ENCODE measurements at places on chromosomes 4 and X. TPM values are rescaled to one million over a fixed set of nuclear protein-coding genes. Genes with fewer than 3 reads are reported as not detected.

Gene LRIT3
- total RNA-seq, result under 0.01 TPM

Gene SMR3B
- total RNA-seq, result not detected

Gene GPR82
- not detected for total RNA-seq

Gene UNC5C
- 3.9 TPM for total RNA-seq

Gene MAPK10
- 8.0 TPM for total RNA-seq

Gene TMPRSS11B
- total RNA-seq, result not detected

Gene ANKRD50
- 21.3 TPM for total RNA-seq

GRCh38 chr4:71694961-71695360 lies 88.9 kb downstream of the GC start:
- no peak for DNase-seq

- peak; percentile 10 for DNase-seq
Measured at GRCh38 chr4:54937501-54937900, 187.9 kb downstream of the KDR start.

- no peak for DNase-seq
Measured at GRCh38 chr4:84965553-84966381, 723 bp downstream of the WDFY3 start.

- peak; percentile 47 for DNase-seq
Measured at GRCh38 chr4:21879187-21879586, 69.4 kb downstream of the KCNIP4 start.

Gene DHX15
- total RNA-seq, result 105 TPM

- peak; percentile 39 for DNase-seq
Measured at GRCh38 chrX:85004255-85004654, 578 bp downstream of the APOOL start.

DNA sequence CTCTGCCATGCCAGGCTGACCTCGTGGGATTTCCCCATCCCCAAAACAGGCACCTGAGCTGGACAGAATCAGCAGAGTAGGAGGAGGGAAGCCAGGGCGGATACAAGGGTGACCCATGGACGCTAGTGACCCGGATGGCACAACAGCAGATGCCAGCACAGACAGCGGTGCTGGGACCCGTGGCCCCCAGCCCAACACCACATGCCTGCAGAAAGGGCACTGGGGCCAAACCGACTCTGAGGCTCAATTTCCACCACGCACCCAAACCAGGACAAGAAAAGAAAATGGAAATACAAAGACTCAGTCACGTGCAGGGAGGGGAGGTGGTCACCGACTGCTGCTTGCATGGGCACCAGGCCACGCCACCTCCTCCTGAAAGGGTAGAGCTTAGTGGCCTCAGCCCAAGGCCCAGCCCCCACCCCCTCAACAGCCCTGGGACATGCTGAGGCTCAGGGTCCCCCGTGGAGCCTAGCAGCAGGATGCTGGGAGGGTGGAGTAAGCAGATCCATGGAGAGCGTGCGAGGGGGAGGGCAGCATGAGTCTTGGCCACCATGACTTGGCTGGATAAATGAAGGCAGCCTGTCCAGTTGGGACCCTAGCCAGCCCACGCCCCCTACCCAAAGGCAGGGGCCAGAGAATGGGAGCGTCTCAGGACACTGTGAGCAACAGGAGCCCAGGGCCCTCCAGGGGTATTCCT lies 47.7 kb downstream of the C4orf50 start:
- DNase-seq, result no peak

DNA sequence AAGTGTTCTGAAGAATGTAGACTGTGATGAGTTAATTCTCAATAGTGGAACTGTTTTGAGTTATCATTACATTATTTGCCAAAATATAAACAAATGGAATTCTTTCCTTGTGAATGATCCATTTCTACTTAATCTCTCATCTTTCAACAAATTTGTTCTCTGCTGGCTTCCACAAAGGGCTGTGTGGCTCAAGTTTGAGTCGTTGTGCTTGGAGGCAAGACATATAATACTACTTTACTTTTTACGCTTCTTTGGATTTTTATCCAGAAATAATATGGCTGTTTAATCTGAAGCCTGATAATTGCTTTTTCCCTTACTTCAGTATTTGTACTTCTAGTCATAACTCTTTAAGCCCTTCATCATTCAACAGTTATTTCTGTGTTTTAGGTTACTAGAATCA lies 169.5 kb downstream of the ARHGAP10 start:
- DNase-seq, result peak; percentile 11

DNA sequence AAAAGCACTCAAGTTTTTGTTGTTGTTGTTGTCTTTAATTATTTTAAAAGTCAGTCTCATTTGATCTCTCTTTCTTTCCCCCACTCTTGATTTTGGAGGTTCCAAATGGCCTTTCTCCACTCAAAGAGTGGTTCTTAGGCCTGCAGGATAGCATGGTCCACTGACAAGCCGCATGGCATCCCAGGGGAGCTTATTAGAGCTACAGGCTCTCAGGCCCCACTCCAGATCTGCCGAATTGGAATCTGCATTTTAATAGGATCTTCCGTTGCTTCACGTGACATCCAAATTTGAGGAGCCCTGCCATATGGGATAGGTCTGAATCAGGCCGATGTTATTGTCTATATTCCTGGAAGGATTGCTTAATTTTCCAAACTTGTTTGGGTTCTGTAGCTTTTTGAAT lies 72.1 kb downstream of the CPE start:
- no peak for DNase-seq

Gene FGF2
- total RNA-seq, result 57.8 TPM

Gene GUCY1A1
- total RNA-seq, result 23.4 TPM

GRCh38 chrX:45143455-45143854 lies 57.2 kb downstream of the DIPK2B start:
- no peak for DNase-seq

Gene FMR1NB
- total RNA-seq, result not detected

- DNase-seq, result no peak
Measured at GRCh38 chr4:116847616-116848015, 237.8 kb downstream of the TRAM1L1 start.

Gene GPR34
- not detected for total RNA-seq

Gene SPATA4
- total RNA-seq, result 0.66 TPM

Gene FRMD7
- 0.26 TPM for total RNA-seq

DNA sequence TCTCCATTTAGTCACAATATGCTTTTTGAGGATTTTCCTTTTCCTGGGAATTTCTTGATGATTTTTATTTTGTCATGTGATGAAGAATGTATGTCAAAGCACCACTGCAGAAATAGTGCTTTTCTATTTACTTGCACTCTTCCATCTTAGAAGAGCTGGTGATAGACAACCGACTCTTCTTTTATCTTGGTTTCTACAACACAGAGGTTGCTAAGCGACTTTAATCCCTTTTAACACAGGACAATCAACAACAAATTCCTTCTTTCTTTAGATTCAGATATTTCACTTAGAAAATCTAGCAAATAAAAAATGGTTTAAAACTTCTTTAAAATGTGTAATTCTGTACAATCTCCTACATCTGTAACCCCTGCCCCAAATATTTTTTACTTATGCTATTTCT lies 34.6 kb downstream of the TET2 start:
- no peak for DNase-seq

- no peak for DNase-seq
Measured at GRCh38 chr4:8840006-8840793, 31.4 kb downstream of the HMX1 start.

Gene SPIN2A
- 0.50 TPM for total RNA-seq

Gene GAB1
- 10.6 TPM for total RNA-seq

- DNase-seq, result no peak
Measured at GRCh38 chrX:127276326-127276725, 456.8 kb downstream of the PRR32 start.

- peak; percentile 37 for DNase-seq
Measured at GRCh38 chr4:42673082-42673425, 16.1 kb upstream of the ATP8A1 start.

GRCh38 chr4:36328130-36328529 lies 46.7 kb downstream of the DTHD1 start:
- DNase-seq, result no peak

DNA sequence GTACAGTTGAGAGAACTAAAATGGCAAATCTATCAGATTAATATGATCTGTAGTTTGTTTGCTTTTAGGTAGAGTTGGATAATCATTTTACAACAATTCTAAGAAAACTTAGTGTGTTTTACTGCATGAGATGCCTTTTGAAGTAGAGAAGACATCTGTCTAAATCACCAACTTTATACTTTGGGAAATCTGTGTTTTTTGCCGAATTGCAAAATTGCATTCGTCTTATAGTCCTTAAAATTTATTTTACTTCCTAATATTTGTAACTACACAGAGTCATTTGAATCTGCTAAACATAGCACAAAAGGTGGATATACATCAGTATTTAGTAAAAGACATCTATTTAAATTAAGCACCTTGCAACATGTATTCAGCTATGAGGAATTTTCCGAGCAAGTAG lies 100.0 kb downstream of the CCSER1 start:
- no peak for DNase-seq

DNA sequence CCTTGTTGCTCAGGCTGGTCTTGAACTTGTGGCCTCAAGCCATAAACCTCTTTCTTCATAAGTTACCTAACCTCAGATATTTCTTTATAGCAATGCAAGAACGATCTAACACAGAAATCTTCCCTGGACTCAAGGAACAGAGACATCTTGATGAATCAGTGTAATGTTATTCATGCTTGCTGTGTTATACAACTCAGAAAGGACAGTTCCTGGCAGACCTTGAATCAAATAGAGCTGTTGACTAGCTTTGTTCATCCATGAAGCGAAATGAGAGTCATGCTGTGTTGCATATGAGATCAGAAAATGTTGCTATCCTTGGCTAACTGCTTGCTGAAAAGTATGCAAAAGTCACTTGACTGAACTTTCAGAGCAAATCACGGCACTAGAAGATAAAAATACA lies 72.6 kb upstream of the ARHGAP24 start:
- DNase-seq, result peak; percentile 47

GRCh38 chr4:153788051-153788412 lies 851 bp downstream of the SFRP2 start:
- no peak for DNase-seq

Gene FDCSP
- total RNA-seq, result not detected

Gene IL2
- total RNA-seq, result not detected

GRCh38 chr4:140103676-140104075 lies 50.3 kb downstream of the MAML3 start:
- DNase-seq, result peak; percentile 64

- no peak for DNase-seq
Measured at GRCh38 chrX:39388730-39389129, 587.5 kb downstream of the MID1IP1 start.

DNA sequence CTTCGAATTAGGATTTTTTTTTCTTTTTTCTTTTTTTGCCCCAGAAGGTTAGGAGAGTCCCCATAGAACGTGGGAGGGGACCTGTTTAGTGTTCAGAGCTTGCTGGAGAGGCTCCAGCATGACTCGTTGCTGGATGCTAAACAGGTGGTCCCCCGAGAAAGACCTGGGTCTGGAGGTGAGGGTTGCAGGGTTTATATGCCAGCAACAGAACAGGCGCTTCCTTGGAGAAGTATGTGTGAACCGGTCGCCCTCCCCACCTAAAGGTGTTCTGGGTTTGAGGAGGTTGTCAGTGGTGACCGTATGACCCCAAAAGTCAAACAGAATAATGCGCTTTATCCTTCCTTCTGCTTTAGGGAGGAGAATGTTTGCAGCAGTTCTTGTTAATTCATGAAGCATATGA lies 52.1 kb upstream of the SHOX start:
- DNase-seq, result no peak

- no peak for DNase-seq
Measured at GRCh38 chrX:45632506-45632905, 431.8 kb upstream of the DIPK2B start.

Gene TEC
- 1.5 TPM for total RNA-seq

- DNase-seq, result no peak
Measured at GRCh38 chrX:11364835-11365234, 71.6 kb downstream of the AMELX start.

Gene NSG1
- total RNA-seq, result under 0.01 TPM

DNA sequence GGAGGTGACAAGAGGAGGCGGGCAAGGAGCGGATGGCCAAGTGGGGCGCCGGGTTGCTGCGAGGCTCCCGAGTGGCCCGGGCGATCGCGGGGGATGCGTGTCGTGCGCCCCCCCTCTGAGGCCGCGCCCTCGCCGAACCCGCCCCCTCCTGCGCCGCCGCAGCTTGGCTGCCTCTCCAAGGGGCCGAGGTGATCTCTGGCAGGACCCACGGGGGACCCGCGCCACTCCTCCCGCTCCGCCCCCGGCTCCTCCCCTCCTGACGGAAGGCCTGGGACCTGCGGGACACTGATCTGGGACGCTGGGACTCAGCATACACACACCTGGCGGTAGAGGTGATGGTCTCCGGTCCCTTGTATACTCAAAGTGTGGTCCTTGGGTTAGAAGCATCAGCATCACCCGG lies 21.9 kb upstream of the FAM47C start:
- DNase-seq, result no peak

Gene SPANXN5
- not detected for total RNA-seq

Gene EDA
- total RNA-seq, result 0.26 TPM

Gene TAF7L
- 0.33 TPM for total RNA-seq

- DNase-seq, result no peak
Measured at GRCh38 chrX:1106478-1107210, 105.8 kb downstream of the CRLF2 start.

- peak; percentile 75 for DNase-seq
Measured at GRCh38 chr4:54227256-54228055, 1.6 kb upstream of the PDGFRA start.

Gene MMRN1
- under 0.01 TPM for total RNA-seq

DNA sequence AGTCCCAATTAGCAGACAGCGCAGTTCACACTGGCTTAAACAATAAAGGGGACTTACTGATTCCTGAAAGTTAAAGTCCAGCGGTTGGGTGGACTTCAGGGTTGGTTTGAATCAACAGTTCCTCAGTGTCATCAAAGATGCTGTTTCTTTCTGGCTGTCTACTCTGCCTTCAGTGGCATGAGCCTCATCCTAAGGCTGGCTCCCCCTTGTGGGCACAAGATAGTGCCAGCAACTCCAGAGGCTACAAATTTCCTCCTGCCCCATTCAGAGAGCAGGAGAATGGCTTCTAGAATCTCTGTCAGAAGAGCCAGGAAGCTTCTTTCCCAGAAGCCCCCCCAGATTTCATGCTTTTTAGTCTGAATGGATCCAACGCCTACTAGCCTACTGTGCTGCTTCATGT lies 82.4 kb upstream of the MTM1 start:
- DNase-seq, result peak; percentile 36

Gene NMU
- not detected for total RNA-seq

- DNase-seq, result no peak
Measured at GRCh38 chr4:104493081-104493831, 1.4 kb downstream of the CXXC4 start.

DNA sequence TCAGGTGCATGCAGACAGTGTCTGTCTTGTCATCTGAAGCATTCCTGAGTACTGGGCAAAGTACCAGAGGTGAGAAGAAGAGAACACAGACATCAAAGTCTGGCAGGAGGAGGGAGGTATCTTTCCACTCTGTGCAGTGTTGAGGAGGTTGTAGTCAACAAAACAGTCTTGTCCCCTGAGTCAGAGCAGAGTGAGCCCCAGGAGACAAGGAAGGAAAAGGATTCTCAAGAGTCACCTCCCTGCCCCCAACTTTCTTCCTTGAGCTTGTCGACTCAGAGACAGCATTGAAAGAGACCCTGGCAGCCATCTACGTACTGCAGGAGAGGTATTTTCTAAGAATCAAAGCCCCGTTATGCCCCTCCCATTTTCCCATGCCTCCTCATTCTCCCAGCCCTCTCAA lies 4.4 kb upstream of the SRPX start:
- DNase-seq, result peak; percentile 44

- DNase-seq, result no peak
Measured at GRCh38 chr4:1996866-1997611, 11.7 kb downstream of the NELFA start.

Data from fibroblast of lung (primary cell).